ENCODE measurements at places on chromosomes 11 and 22.

GRCh38 chr22:44133161-44133560 lies 47.6 kb upstream of the PARVG start:
- DNase-seq, result no peak

DNA sequence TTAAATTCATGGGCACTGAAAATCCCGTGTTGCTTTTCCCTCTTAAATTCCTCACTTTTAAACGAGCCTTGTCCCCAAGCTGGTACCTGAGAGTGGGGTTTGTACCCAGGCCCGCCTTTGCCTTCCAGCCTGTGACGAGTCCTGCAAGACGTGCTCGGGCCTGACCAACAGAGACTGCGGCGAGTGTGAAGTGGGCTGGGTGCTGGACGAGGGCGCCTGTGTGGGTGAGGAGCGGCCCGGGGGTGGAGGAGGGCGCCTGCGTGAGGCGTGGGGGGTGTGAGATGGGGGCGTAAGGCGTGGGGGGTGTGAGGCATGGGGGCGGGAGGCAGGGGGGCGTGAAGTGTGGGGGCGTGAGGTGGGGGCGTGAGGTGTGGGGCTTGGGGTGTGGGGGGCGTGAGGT lies 4.0 kb downstream of the CRELD2 start:
- DNase-seq, result no peak

DNA sequence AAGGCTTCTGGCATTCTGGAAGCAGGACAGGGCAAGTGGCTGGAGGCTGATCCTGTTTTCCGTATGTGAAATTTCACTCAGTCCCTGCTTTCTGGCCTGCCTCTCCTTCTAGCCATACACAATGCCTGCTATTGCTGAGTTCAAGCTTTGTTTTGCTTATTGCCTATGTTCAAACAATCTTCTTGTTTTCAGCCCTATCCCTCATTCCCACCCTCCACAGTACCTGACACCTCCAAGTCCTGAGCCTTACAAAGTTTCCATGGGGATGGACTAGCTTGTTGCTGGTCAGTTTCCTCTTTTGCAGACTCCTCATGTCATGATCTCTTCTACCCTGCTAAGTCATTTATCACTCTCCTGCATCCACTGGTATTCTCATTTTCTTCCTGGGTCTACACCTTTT lies 38.1 kb downstream of the FAM76B start:
- no peak for DNase-seq

- DNase-seq, result no peak
These were observed 420.0 kb downstream of the METTL15 start for GRCh38 chr11:28528217-28528616.

DNA sequence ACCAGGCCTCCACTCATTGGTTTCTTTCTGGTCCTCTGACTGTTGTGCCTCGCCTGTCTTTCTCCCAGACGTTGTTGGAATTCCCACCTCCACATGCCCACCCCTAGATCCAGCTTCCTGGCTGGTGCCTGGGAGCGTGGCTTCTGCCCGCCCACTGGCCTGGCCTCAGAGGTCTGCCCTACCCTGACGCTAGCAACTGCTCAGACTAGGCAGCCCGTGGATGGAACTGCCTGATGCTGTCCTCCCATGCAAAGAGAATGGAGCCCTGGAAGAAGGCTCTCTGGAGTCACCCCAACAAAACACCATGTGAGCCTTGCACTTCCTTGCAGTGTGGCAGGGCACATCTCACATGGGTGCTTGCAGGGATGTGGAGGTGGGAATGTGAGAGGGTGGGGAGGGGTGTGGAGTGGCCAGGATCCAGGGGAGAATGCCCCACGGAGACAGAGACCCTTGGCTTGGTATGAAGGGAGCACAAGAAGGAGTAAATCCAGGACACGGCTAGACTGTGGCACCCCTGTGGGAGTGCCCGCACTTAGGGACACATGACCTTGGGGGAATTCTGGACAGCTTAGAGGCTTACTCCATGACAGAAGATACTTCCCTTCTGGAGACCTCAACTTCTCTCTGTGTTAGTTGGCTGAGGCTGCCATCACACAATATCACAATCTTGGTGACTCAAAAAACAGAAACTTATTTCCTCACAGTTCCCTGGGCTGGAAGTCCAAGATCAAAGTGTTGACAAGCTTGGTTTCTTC lies 22.5 kb upstream of the ADA2 start:
- no peak for DNase-seq

GRCh38 chr11:74683279-74683871 lies 47.9 kb downstream of the CHRDL2 start:
- DNase-seq, result no peak

GRCh38 chr22:31272522-31273446 lies 19.5 kb downstream of the PIK3IP1 start:
- no peak for DNase-seq

DNA sequence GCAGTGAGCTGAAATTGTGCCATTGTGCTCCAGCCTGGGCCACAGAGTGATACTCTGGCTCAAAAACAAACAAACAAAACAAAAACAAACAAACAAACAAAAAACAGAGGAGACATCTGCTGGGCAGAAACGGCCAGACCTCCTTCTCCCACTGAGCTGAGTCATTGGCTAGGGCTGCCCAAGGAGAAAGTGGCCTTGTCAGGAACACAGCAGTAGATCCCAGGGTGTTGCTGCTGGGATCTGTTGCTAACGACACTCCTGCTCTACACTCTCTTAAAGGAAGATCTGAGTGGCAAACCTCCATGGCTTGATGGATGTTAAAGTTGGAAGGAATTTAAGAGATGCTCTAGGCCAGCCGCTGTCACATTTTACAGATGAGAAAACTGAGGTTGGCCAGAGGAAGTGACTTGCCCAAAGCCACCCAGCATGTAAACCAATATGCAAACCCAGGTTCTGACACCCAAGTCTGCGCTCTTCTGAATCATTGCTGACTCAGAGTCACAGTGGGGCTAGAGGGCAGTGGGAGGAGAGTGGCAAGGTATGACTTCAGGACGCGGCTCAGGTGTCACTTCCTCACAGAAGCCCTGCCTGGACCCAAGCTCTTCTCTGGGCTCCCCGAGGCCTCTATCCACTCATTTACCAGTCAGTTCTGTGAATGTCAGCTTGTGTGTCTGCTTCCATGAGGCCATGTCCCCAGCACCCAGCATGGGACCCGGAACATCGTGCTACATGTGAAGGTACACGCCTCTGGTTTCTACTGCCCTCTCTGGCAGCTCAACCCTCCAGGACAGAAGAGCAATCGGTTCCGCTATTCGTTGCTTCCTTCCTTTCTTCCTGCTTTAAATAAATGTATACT lies 11.3 kb upstream of the GDPD5 start:
- DNase-seq, result no peak

DNA sequence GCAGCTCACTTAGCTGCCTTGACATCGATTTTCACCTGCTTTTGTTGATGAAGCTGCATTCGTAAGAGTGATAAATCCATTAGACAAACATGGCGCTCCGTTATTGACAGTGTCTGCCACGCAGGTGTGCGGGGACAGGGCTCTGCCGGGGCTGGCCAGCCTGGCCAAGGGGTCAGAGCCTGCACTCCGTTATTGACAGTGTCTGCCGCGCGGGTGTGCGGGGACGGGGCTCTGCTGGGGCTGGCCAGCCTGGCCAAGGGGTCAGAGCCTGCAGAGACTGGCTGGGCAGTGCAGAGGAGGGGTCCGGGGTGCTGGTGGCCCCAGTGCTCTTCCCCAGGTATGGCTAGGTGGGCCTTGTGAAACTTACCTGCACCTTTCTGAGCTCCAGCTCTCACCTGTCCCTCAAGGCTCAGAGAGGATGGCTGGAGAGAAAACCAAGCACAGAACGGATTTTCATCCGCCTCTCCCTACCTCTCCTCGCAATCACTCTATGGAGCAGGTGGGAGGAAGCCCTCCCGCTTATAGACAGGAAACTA lies 101.6 kb upstream of the B3GAT1 start:
- DNase-seq, result no peak

DNA sequence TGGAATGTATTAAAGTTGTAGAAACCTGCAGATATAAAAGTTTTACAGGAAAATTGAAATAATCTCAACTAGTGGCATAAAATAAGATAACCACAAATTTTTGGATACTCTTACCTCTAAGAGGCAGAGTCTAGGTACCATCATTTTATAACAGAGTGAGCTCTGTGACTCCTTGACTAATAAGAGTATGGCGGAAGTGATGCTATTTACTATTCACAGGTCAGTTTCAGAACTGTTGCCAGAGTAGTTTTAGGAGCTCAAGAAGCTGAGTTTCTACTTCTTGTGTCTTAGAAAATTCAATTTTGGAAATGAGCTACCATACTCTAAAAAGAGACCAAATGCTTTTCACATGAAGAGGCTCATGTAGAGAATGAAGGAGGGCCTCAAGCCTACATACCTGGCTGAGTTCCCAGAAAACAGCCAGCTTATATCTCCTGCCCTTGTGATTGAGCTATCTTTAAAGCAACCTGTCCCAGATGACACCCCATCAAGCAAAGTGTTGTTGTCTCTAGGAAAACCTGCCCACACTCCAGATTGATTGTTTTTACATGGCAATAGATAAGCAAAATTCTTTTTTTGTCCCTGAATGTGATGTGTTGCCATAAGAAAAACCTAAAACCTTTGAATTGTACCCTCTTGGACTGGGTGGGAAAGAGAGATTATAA lies 712.8 kb upstream of the CNTN5 start:
- DNase-seq, result no peak

GRCh38 chr22:35972559-35972958 lies 56.1 kb downstream of the RBFOX2 start:
- DNase-seq, result no peak

GRCh38 chr22:33897448-33897835 lies 22.8 kb downstream of the LARGE1 start:
- no peak for DNase-seq

DNA sequence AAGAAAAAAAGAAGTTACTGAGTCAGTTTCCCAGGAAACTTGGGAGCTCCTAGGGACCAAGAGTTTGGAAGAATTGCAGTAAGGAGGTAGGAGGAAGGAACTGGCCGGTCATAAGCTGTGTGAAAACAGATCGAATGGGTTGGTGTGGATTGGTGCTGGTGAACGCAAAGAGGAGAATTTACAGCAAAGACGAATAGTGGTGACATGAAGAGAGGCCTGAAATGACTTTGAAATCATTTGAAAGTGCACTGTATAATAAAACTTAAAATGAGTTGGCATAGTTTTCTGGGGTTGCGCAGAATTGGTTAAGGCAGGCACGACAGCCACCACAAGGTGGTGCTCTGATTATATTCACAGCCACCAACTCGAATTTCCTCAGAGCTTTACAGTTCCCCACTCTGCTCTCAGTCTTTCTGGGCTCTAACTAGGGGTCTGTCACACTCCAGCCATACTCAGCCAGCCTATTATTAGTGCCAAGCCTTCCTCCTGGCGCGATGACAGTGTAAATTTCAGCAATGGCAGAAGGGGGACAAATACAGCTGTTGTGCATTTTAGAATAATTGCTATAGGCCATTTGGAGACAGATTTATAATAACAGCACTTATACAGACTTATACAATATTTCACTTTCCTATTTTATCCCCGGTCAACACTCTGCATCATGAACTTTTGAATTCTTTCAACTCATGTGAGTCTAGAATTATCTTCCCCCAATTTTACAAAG lies 8.3 kb upstream of the HTR3B start:
- no peak for DNase-seq

All from DMS79 (cell line).